ENCODE measurements at places on chromosomes 13 and 19. TPM values are rescaled to one million over a fixed set of nuclear protein-coding genes. Genes with fewer than 3 reads are reported as not detected.

The PALM3 gene
- not detected for total RNA-seq

The TNFRSF19 gene
- 0.45 TPM for total RNA-seq

The KLK1 gene
- total RNA-seq: 2.6 TPM

The ZNF540 gene
- total RNA-seq: 1.5 TPM

The HPN gene
- not detected for total RNA-seq

The CCDC194 gene
- total RNA-seq: 7.0 TPM
